ENCODE measurements at places on chromosomes 2 and 18. TPM values are rescaled to one million over a fixed set of nuclear protein-coding genes. Genes with fewer than 3 reads are reported as not detected.

Gene CHN1
- 16.5 TPM for total RNA-seq

Gene RNF144A
- total RNA-seq: 21.4 TPM

Gene DYNAP
- total RNA-seq: not detected

DNA sequence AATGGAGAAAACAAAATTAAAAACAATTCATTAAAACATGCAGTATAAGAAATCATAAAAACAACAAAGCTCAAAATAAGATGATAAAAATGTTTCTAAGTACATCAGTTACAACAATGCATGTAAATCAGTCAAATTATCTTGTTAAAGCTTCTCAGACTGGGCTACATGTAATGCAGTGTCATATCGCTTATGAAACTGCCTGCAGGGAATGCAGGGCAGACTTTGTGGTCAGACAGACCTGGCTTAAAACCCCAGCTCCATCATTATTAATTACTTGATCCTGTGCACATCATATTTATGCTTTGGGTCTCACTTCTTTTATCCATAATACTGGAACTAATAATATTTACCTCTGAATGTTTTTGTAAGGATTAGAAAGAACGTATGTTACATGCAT, 74.6 kb downstream of the PID1 start:
- H3K27me3 ChIP-seq: no peaks in the 10 kb centered on the region
- no peaks in the 10 kb centered on the region for H3K4me1 ChIP-seq

Gene KCNJ3
- total RNA-seq: not detected

- H3K4me1 ChIP-seq: peaks cover 62% of the 10 kb centered on the region
- H3K27ac ChIP-seq: peak overlapping the region; percentile 99
- peaks cover 4% of the 10 kb centered on the region for H3K36me3 ChIP-seq
- no peaks in the 10 kb centered on the region for H3K27me3 ChIP-seq
Observed at GRCh38 chr18:2978208-2978607, 34.7 kb downstream of the LPIN2 start.

Gene TXNDC2
- total RNA-seq: not detected

Gene ARL5A
- total RNA-seq: 30.1 TPM

DNA sequence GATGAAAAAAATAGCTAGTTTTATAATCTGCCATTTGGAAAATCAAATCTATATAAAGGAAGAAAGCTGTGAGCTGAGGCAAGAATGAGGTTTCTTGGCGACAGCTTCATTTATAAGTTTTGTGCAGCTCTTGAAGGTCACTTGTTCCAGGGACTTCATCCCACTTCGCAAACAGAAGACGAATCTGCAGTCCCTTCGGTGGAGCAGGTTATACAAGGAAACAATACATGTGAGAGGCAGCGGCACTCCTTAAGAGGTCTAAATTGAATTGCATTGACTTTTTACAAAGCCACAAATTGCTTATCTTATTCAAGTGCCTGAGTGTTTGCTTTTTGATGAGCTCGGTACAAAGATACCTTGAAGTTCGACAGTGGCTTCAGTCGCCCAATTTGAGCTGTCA, 72.2 kb downstream of the C1QL2 start:
- peaks cover 22% of the 10 kb centered on the region for H3K27me3 ChIP-seq
- no peaks in the 10 kb centered on the region for H3K4me1 ChIP-seq
- no peak overlapping the region for H3K4me3 ChIP-seq
- H3K36me3 ChIP-seq: no peaks in the 10 kb centered on the region
- no peak overlapping the region for H3K27ac ChIP-seq

DNA sequence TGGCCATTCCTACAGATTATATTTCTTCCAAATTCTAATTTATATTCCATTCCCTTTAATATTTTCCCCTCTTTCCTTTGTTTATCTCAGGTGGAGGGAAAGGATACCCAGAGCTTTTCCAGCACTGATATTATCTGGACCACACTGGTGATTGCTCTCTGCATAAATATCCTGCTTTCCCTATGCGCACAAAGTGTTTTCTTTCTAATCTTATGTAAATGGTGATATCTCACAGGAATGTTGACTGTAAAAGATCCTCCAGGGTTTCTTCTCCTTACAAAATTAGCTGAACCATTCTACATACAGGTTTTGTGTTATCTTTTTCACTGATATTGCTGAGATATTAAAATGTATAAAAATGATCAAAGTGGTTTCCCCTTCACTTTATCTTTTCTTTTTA, 59.1 kb upstream of the GALNT13 start:
- no peak overlapping the region for H3K27ac ChIP-seq
- no peaks in the 10 kb centered on the region for H3K36me3 ChIP-seq
- H3K4me3 ChIP-seq: no peak overlapping the region
- no peaks in the 10 kb centered on the region for H3K27me3 ChIP-seq

Gene CHRNG
- not detected for total RNA-seq

DNA sequence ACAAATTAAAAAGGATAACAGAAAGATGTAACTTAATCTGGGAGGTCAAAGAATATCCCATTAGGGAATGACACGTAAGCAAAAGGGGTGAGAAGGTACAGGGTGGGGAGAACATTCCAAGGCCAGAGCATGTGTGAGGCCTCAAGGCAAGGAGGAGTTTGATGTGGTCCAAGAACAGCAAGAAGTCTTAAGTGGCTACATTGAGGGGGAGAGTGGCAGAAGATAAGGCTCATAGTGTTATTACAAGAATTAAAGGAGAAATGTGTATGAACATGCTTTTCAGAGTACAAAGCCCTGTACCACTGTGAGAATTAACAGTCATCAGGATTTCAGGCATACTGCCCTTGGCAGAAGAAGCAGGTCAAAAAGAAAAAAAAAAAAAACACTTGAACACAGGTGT, 174.4 kb upstream of the ERBB4 start:
- no peaks in the 10 kb centered on the region for H3K36me3 ChIP-seq
- no peaks in the 10 kb centered on the region for H3K4me1 ChIP-seq
- H3K4me3 ChIP-seq: no peak overlapping the region

Gene VWC2L
- total RNA-seq: not detected

GRCh38 chr18:40447820-40448219, 1507.2 kb upstream of the PIK3C3 start:
- no peaks in the 10 kb centered on the region for H3K36me3 ChIP-seq
- no peaks in the 10 kb centered on the region for H3K4me1 ChIP-seq
- no peak for DNase-seq
- H3K27me3 ChIP-seq: no peaks in the 10 kb centered on the region
- H3K4me3 ChIP-seq: no peak overlapping the region

GRCh38 chr2:99694331-99694730, 204.5 kb upstream of the REV1 start:
- H3K36me3 ChIP-seq: no peaks in the 10 kb centered on the region
- no peak overlapping the region for H3K27ac ChIP-seq
- DNase-seq: no peak
- peaks cover 8% of the 10 kb centered on the region for H3K4me1 ChIP-seq
- H3K27me3 ChIP-seq: no peaks in the 10 kb centered on the region
- no peak overlapping the region for H3K4me3 ChIP-seq

DNA sequence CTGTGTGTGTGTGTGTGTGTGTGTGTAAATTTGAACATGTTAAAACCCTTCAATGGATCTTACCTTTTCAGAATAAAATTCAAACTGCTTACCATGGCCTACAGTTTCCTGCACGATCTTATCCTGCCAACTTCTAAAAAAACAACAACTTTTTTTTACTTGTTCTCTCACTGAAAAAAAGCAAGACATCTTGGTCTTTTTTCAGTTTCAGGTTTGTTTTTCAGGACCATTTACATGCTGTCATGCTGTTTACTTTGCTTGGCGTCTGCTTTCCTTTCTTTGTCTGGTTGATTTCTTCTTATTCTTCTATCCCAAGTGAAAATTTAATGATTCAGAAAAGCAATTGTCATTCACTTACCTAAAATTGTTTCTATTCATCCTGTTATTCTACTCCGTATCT, 286.3 kb upstream of the TMEFF2 start:
- no peaks in the 10 kb centered on the region for H3K36me3 ChIP-seq
- H3K4me3 ChIP-seq: no peak overlapping the region
- no peaks in the 10 kb centered on the region for H3K4me1 ChIP-seq
- DNase-seq: no peak
- H3K27me3 ChIP-seq: no peaks in the 10 kb centered on the region

DNA sequence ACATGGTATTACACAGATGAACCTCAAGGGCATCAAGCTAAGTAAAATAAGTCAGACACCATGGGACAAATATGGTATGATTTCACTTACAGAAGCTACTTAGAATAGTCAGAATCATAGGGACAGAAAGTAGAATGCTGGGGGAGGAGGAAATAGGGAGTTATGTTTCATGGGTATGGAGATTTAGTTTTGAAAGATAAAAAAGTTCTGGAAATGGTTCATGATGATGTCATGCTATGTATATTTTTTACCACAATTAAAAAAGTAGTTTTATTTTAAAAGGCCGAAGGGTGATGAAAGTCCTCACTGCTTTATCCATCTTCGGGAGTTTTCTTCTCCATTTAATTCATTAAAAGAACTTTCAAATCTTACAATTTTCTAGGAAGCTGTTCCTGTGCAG, 181.9 kb downstream of the CALCRL start:
- no peaks in the 10 kb centered on the region for H3K36me3 ChIP-seq
- H3K27ac ChIP-seq: no peak overlapping the region
- DNase-seq: no peak

- no peaks in the 10 kb centered on the region for H3K27me3 ChIP-seq
- H3K4me1 ChIP-seq: peaks cover 3% of the 10 kb centered on the region
- no peak overlapping the region for H3K27ac ChIP-seq
- no peaks in the 10 kb centered on the region for H3K36me3 ChIP-seq
- no peak overlapping the region for H3K4me3 ChIP-seq
Observed at GRCh38 chr2:147405651-147406050, 439.2 kb upstream of the ACVR2A start.

Gene ANKRD30B
- not detected for total RNA-seq

DNA sequence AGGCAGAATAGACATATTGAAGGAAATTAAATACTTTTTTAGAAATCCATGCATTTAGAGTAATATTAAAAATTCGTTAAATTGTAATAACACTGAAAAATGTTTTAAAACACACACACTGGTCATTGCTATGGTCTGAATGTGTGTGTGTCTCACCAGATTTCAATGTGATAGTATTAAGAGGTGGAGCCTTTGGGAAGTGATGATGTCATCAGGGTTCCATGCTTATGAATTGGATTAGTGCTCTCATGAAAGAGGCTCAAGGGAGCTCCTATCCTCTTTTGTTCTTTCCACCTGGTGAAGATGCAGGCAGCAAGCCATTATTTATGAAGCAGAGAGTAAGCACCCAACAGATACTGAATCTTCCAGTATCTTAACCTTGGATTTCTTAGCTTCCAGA, 441.8 kb downstream of the CDH2 start:
- no peak overlapping the region for H3K4me3 ChIP-seq
- no peak overlapping the region for H3K27ac ChIP-seq
- no peaks in the 10 kb centered on the region for H3K36me3 ChIP-seq
- H3K4me1 ChIP-seq: no peaks in the 10 kb centered on the region
- no peak for DNase-seq

GRCh38 chr18:3892152-3892551, 442.2 kb downstream of the TGIF1 start:
- H3K4me1 ChIP-seq: no peaks in the 10 kb centered on the region
- H3K27me3 ChIP-seq: peaks cover 19% of the 10 kb centered on the region
- H3K27ac ChIP-seq: no peak overlapping the region
- DNase-seq: no peak

DNA sequence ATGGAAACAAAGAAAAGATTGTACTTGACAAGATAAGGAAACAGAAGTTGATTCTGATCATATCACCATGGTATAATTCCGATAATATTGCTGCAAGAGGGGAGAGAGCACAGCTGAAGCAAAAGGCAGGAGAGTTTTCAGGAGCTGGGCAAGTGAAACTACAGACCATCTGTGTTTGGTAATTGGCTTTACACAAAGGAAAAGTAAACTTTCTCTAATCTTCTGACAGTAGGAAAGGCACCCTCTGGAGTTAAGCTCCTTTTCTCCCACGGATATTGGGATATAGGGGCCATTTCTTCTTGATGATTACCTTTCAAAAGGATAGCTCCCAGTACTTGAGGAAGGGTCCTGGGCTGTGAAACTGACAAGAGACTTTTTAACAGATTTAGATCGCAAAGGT, 29.9 kb upstream of the REG3A start:
- H3K27me3 ChIP-seq: no peaks in the 10 kb centered on the region
- H3K4me1 ChIP-seq: no peaks in the 10 kb centered on the region
- no peaks in the 10 kb centered on the region for H3K36me3 ChIP-seq
- H3K4me3 ChIP-seq: no peak overlapping the region
- no peak overlapping the region for H3K27ac ChIP-seq
- no peak for DNase-seq

DNA sequence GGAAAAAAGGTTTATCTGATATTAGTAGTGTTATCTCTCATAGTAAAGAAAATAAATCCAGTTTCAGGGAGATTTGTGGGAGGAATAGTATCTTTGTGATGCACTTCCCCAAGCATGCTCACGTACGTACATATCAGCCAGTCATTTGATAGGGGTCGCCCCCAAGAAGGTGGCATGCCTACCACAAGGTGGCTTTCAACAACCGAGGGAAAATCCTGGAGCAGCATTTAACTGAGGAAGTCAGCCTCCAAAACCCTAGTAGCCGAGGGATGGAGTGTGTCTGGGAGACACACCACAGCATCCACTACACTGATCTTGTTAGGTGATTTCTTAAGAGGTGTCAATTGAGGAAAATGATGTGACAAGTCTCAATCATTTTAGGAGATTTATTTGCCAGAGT, 623.9 kb downstream of the NYAP2 start:
- peaks cover 3% of the 10 kb centered on the region for H3K27me3 ChIP-seq
- no peak for DNase-seq
- no peaks in the 10 kb centered on the region for H3K4me1 ChIP-seq
- no peak overlapping the region for H3K27ac ChIP-seq
- H3K4me3 ChIP-seq: no peak overlapping the region

DNA sequence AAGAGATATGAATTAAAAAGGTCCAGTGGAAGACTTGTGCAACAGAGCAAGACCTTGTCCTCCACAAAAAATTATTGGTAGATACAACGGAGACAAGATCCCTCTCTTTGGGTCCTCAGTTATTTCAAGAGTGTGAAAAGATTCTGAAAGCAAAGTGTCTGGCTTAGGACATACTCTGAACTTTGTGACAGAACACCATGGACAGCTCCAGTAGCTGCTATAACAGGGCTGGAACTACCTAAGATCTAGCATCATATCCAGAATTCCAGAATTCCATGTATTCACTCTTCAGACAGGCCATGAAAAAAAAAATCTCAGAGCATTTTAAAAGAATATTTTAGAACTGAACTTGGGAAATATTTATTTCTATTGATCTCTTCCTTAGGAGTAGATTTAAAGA, 74.8 kb upstream of the ZBTB14 start:
- DNase-seq: no peak
- H3K4me3 ChIP-seq: no peak overlapping the region
- H3K27ac ChIP-seq: no peak overlapping the region
- no peaks in the 10 kb centered on the region for H3K36me3 ChIP-seq
- peaks cover 30% of the 10 kb centered on the region for H3K27me3 ChIP-seq

DNA sequence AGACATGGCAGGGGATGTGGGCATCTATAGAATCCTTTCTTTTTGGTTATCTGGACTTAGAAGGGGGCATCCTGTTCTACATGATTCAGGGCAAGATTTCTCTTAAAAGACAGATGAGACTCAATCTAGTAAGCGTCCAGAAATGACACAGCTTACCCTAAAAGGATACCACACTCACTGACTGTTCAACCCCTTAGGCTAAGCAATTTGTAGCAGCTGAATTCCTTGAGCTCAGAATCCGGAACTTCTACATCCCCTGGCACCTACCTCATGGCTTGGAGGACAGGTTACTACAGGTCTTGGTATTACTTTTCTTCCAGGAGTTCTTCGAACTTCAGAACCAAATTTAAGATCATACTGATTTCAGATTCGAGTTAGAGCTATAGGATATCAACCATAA, 138.4 kb downstream of the LAMA3 start:
- H3K4me3 ChIP-seq: no peak overlapping the region
- no peak for DNase-seq
- H3K4me1 ChIP-seq: peaks cover 18% of the 10 kb centered on the region
- H3K27ac ChIP-seq: no peak overlapping the region
- H3K36me3 ChIP-seq: no peaks in the 10 kb centered on the region

Gene STEAP3
- total RNA-seq: 0.10 TPM

- H3K36me3 ChIP-seq: no peaks in the 10 kb centered on the region
- peaks cover 40% of the 10 kb centered on the region for H3K27me3 ChIP-seq
- H3K4me3 ChIP-seq: no peak overlapping the region
- no peaks in the 10 kb centered on the region for H3K4me1 ChIP-seq
Observed at GRCh38 chr2:105498281-105498846, 99.5 kb upstream of the FHL2 start.

Gene SRD5A2
- not detected for total RNA-seq
